ENCODE measurements at places on chromosomes 7 and 10. TPM values are rescaled to one million over a fixed set of nuclear protein-coding genes. Genes with fewer than 3 reads are reported as not detected.

The FRAT1 gene
- 4.5 TPM for total RNA-seq

DNA sequence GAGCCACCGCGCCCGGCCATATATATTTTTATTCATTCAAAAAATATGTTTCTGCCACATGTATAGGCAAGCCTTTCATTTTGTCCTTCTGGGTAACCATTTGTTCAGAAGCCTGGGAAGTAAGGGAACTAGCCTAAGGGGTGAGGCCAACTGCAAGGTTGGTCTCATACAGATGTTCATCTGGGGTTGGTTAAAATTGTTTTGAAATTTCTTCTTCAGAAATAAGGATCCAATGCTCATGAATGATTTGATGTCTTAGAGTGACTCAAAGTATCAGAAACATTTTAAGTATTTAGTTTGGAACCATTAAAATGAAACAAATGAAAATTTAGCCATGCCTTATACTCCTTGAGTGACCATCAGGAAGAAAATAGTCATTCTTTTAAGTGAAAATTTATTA, 397.2 kb downstream of the SUGCT start:
- no peak for DNase-seq

The IFIT1B gene
- 0.87 TPM for total RNA-seq

The TAS2R40 gene
- not detected for total RNA-seq

The NEURL1 gene
- 0.18 TPM for total RNA-seq

The FAM241B gene
- total RNA-seq, result 10.6 TPM

The ANKRD2 gene
- 0.78 TPM for total RNA-seq

- DNase-seq, result no peak
Observed at GRCh38 chr7:90569368-90569767, 26.8 kb upstream of the CDK14 start.

GRCh38 chr10:49290607-49291006, 8.4 kb upstream of the C10orf71 start:
- DNase-seq, result no peak

DNA sequence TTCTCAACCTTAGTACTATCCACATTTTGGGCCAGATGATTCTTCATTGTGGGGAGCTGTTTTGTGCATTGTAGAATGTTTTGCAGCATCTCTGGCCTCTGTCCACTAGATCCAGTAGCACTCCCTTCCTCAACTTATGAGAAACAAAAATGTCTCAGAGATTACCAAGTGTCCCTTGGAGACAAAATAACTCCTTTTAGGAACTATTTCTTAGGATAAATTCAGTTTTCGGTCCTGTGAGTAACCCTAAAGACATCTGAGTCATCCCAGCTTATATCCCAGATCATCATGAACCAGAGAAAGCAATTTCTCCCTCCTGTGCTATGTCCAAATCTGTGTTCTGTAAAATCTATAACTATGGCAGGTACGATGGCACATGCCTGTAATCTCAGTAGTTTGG, 266.6 kb upstream of the PHYHIPL start:
- DNase-seq, result no peak

The FGFBP3 gene
- 1.7 TPM for total RNA-seq

DNA sequence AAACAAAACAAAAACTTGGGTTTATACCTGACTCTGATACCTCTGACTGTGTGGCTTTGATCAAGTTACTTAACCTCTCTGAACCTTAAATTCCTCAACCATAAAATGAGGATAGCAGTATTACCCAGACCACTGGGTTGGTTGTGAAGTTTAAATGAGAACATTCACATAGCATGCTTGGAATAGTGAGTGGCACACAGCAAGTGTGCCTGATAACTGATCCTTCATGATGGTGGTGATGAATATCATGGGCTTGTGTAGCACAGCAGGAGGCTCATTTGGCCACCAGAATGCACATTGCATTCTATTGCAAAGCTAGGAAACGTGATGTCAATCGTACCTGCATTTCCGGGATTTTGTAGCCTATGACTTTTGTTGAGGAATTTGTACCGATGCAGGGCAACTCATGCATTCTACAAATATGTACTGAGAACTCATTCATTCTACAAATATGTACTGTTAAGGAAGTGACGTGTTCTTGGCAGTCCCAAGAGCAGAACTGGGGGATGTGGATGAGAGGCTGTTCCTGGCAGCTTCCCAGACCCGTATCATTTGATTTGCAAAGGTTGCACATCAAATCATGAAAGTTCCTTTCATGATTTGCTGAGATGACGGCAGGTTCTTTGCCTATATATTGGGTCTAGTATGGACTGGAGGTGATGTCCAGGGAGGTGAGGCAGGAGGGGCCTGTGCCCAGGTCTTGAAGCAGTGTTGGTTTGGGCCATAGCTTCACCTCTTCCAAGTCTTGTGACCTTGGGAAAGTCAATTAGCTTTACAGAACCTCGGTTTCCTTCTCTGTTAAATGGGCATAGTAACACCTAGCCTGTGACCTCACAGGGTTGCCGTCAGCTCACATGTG, 94.6 kb upstream of the SMNDC1 start:
- DNase-seq, result no peak

The CRYGN gene
- 1.7 TPM for total RNA-seq

GRCh38 chr10:5981529-5981928, 4.2 kb upstream of the IL15RA start:
- DNase-seq, result no peak

DNA sequence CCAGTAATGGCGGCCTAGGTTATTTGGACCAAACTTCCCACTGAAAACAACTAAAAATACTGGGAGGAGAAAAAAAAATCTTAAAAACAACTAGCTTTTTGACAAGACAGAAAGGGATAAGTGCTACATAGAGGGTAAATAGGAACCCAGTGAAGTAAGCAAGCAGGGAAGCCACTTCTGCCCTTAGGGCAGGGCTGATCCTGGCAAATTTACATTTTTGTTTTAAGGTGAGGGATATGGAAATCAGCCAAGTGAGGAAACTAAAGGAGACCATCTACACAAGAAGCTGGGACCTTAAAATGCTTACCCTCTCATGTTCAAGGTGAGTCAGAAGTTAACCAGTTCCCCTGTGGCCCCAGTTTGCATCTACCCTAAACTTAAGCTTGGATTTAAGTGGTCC, 46.5 kb upstream of the CYCS start:
- no peak for DNase-seq

DNA sequence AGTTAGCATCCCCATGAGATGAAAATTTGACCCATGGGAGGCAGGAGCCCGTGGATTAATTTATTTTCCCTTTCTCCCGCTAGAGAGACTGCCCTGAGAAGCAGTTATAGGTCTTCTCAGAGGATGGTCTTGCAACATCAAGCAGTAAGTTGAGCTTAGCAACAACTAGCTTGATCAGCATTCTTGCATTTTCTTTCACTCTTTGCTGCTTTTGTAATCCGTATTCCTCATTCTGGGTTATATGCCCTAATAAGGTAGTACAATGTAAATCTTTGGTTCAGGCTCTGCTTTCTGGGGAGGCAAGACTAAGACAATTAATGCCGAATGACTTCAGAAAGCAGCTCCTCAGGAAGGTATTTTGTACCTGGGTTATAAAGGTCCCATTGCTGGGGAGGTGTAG, 146.8 kb downstream of the FZD1 start:
- no peak for DNase-seq

- no peak for DNase-seq
Observed at GRCh38 chr7:93176992-93177580, 28.9 kb upstream of the SAMD9L start.

DNA sequence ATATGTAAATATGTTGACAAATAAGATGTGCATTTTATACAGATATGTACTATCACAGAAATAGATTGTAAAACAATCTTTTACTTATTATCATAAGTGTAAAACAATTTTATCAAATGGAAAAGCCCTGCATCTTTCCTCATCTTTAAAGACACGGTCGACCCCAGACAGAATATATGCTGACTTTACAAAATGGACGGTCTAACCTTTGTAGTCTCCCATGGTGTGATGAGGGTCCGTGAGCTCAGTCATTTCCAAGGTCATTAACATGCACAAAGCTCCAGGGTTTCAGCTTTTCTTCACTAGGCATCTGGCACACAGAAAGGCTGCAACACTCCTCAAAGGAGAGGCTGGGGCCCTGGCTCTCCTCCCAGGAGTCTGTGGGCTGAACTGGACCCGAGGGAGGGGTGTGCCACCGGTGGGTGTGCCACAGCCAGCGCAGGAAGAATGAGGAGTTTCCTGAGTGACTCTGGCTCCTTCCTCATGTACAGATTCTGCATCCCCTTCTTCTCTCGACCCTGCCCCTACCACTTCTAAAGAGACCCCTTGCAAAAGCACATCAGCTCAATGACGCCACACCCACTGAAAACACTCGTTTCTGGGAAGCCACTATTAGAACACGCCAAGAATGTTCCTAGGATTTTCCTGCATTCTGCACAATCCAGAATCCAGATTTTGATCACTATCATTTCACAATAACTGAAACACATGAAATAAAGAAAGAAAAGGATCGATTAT, 26.2 kb upstream of the ABLIM1 start:
- DNase-seq, result peak; percentile 68

The SPDYE16 gene
- total RNA-seq, result 0.48 TPM

DNA sequence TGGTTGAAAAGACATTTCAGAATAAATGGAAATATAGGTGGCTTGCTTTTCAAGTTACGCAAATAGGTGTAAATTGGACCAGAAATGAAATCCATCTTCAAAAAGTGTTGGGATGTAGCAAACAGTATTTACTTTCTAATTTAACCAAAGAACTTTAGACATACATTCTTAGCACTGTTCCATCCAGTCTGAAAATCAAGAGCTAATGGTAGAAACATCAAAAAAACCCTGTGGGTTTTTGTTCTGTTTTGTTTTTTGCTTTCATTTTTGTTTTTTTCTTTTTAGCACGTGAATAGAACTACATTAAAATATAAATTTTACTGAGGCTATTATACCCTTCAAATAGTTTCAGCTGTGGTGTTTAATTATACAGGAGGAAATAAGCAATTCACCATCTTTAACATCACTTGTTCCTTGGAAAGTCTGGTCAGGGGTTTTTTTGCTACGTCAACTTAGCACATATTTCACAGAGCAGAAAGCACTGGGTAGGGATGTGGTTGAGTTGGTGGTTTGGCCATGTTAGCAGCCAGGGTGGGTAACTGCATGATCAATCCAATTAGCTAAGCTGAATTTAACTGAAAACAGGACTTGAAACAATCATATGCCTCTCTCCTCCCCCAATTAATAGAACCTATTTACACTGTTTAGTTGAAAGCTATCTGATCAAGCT, 275.4 kb upstream of the PFKP start:
- DNase-seq, result no peak

The GARIN1A gene
- total RNA-seq, result 7.4 TPM

DNA sequence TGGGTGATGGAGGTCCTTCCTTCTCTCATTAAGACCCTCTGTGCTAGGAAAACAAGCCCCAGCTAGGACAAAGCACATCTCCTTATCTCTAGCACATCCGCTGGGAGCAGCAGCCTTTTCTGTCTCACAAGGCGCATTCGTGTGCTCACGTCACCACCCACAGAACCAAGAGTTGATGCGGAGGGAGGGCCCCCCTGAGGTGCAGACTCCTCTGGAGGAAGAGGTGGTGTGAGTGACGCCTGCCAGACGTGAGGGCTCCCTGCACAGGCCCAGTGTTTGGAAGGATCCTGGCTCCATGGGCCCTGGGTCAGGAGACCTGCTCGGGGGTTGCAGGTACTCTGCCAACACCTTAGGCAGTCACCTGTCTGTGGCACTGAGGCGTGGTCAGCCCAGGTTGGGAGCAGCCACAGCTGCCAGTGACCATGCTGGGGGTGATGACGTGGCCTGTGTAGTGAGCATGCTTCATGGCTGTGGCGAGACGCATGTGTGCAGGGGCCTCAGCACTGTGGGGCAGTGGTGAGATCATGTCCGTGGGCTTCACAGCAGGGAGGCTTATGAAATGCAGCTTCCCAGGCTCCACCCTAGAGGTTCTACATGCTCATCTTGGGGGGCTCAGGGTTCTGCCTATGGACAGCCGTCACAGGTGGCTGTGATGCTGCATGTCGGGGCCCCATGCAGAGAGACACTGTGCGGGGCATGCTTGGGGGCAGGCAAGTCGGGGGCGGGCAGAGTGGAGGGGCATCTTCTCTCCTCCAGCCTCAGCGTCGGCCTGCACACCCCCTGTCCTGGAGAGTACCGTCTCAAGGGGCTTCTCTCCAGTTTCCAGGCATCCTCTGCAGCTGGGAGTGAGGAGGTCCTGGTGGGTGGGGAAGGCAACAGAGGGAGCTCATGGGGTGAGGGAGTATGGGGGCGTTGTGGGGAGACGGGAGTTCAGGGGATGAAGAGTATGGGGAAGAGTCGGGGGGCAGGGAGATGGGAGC, 56.2 kb upstream of the DPYSL4 start:
- DNase-seq, result peak; percentile 65

DNA sequence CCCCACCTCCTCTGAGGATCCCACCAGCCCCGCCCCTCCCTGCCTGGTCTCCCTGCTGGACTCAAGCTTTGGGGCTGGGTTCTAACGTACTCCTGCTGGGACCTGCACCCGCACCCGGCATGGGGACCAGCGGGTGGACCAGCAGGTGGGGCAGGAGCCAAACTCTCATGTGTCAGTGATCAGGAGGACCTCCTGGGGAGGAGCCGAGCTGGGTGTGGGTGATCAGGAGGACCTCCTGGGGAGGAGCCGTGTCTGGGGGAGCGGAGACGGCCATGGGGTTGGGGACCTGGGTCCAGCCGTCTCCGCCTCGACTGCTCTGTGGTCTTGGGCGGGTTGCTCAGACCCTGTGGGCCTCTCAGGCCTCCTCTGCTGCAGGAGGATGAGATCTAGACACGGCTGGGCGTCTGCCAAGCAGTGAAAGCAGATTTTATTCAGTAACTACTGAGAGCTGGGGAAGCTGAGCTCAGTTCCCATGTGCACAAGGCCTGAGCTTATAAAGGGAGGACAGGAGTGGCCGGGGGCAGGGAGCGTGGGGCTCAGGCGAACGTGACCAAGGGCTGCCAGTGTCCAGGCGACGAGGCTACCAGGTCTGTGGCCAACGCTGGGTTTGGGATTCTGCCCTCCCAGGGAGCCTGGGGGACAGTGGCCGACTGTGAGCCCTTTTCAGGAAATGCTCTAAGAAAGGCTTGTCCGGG, 33.6 kb upstream of the UTF1 start:
- no peak for DNase-seq

DNA sequence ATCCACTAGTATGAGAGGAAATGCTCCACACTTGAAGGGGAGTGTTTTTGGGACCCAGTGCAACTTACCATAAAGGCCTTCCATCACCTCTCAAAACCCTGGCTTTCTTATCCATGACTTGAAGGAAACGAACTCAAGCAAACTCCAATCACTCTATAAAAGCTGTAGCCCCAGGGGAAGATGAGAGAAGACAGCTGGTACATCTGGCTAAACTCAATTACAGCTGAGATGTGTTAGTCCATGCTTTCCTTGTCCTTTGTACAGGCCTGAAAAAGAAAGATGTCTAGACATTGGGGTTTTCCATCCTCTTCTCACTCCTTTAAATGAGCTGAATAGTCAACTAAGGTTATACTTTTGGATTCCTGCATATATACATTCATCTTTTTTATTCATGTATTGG, 89.5 kb upstream of the ANKRD30A start:
- no peak for DNase-seq

The LRIT1 gene
- total RNA-seq, result not detected

All from aorta (tissue), 5 donors.